ENCODE measurements at places on chromosomes 12 and 14.
A peak's percentile ranks its signal among the peaks of the same experiment; 100 is the strongest.

DNA sequence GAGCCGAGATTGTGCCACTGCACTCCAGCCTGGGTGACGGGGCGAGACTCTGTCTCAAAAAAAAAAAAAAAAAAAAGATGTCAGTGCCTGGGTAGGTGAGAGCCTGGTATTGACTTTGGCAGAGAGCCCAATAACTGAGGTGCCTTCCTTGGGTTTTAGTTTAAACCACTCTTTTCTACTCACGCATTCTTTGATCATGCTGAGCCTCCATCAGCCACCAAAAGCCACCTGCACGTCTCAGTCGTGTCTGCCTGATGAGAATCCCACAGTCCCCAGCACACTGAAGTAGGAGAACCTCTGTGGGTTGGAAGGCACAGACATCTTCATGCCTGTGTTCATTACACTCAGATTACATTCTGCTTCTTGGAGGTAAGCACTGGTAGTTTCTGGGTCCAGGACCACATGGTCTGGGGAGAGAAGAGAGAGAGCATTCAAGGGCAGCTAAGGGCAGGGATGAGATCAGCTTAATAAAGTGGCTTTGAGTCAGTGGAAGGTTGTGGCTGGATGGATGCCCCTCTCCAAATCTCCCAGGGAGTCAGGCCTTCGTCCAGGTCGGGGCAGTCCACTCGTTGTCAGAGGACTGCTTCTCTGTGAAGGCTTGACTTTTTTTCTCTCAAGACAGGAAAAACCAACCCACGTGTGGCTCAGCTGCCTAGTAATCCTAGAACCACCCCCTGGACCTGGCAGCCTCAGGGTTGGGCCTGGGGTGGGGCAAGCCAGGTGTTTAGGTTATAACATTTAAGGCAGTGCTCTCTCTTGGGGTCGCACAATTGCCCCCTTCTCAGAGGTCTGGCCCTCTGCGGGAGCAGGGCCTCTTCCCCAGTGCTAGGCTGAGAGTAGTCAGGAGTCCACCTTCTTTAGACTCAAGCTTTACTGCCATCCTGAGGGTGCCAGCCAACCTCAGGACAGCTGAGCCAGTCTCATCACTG, 32.6 kb upstream of the MAX start:
- DNase-seq: peak; percentile 29

DNA sequence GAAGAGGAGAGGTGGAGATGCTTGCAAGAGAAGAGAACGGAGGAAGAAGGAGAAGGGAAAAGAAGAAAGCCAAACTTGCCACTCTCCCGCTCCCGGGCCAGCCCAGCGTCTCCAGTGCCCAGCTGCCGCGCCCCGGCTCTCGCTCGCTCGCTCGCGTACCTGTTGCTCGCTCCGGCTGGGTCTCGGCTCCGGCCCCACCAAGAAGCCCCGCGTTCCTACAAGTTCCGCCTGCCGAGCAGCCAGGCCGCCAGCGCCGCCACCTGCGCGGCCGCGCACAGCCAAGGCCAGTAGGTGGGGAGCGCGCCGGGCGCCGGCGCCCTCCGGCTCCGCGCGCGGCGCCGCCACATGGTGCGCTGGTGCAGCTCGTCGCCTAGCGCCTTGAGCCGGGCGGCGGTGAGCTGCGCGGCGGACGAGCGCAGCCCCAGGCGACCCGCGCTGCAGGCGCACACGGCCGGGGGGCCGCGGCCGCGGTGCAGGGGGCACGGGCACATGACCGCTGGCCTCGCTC, 370 bp downstream of the HRK start:
- DNase-seq: peak; percentile 83

- no peak for DNase-seq
Observed at GRCh38 chr14:69152902-69153151, at the start of gene DCAF5. Gene DCAF5, minus strand, starts transcription at chr14:69153119. Its CDS starts 141 bp downstream, at chr14:69152978.

DNA sequence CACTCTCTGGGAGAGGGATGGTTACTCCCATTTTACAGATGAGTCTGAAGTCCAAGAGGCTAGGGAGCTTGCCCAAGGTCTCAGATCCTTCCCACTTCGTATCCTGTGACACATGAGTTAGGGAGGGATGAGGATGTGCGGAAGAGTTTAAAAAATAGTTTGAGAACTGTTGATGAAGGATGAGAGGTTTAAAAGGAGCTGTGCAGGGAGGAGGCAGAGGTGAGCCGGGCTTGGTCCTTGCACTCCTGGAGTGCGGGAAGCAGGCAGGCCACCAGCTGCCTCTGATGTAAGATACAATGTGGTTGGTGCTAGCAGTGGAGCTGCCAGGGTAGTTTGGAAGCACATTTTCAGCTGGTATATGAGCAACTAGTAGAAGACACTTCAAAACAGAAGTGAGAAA, 46.5 kb downstream of the TSPAN9 start:
- DNase-seq: no peak

- DNase-seq: peak; percentile 51
Observed at GRCh38 chr12:48000878-48001504, 3.3 kb downstream of the COL2A1 start.

GRCh38 chr12:78402366-78403134, 462.0 kb upstream of the SYT1 start:
- peak; percentile 26 for DNase-seq

DNA sequence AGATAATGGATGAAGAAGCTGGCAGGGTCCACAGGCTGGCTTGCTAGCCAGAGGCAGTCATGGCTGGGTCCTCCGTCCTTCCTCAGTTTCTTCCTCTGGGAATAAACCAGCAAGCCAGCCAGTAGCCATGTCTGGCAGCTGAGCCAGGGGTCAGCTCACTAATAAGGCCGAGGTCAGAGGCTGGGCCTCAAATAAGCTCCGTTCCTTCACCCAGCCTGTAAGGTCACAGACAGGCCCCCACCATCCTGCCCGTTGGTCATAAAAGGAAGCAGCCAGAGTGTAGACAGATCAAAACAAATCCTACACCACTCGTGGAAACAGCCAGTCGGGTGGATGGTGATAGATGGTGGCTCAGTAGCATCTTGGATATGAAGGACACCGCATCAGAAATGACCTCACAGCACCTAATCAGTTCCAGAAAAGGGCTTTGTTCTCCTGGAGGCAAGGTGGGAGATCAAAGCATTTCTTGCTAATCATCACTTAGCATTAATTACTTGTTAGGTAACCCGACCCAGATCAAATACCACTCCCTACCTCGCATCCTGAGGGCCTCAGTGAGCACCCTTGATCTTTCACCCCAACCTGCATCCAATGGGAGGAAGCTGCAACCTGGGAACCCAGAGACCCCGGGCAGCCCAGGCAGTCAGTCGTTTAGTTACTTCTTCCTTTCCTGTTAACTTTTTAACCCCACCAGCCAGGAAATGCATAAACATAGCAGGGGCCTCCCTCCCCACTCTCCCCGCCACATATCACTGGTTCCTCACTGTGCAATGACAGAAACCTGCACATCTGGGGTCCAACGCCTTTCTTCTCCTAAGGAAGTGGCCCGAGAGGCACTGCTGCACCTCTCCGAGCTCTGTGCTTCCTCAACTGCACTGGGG, 90.2 kb downstream of the KDM2B start:
- DNase-seq: peak; percentile 27

GRCh38 chr12:124495194-124495983, 72.0 kb downstream of the NCOR2 start:
- no peak for DNase-seq

DNA sequence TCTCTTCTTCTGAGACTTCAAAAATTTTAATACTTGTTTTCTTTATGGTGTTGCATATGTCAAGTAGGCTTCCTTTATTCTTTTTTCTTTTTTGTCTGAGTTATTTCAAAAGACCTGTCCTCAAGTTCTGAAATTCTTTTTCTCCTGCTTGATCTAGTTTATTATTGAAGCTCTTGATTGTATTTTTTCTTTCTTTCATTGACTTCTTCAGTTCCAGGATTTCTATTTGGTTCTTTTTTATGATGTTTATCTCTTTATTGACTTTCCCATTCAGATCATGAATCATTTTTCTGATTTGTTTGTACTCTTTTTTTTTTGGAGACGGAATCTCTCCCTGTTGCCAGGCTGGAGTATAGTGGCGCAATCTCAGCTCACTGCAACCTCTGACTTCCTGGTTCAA, 34.1 kb downstream of the IFT43 start:
- no peak for DNase-seq

DNA sequence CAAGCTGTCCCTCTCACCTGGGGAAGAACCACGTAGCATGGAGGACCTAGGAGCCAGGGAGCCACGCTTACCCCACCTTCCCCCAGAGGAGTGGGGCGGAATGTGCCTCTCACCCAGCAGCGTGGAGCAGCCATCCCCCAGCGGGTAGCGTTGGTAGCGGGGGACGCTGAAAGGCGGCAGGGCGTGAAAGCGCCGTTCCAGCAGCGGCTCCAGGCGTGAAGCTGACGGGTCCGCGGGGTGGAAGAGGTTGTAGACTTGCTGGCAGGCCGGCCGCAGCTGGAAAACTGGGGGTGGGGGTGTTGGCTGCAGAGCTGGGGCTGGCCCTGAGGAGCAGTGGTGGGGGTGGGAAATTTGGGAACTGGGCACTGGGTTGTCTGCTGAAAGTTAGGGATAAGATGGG, 11.9 kb downstream of the ARL6IP4 start:
- DNase-seq: no peak

DNA sequence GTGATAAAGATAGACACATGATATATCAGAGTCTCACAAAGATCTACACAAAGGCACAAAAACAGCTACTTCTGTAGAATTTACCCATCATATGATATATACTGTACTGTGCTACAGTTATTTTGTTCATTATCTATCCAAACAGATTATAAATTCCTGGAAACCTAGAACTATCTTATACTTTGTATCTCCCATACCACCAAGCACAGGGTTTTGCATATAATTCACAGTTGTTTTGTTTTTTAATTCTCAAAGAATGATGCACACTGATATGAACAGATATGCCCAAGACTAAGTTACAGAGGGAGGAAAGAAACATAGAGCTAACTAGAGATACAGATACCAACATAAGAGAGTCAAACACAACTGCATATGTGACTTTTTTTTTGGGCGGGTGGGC, 3.4 kb downstream of the PRKAG1 start:
- DNase-seq: no peak

DNA sequence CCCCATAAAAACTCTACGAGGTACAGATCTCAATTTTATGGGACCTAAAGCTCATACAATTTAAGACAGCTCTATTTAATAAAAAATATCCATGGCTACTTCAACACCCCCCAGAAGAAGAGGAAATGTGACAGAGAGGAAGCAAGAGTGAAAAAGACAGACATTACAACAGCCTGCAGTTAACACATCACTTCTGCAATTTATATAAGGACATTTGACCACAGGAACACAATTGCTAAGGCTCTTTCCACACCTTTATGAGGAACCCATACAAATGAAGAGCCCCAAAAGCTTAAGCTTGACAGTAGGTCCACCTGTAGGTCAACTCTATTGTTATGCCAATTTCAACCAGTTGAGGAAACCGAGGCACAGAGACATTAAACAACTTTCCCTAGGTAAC, 5.6 kb downstream of the OR10P1 start:
- no peak for DNase-seq

GRCh38 chr12:26203167-26203780, 7.9 kb downstream of the SSPN start:
- DNase-seq: no peak

- no peak for DNase-seq
Observed at GRCh38 chr12:49330032-49330619, 6.9 kb downstream of the C1QL4 start.

- DNase-seq: no peak
Observed at GRCh38 chr14:102501751-102502315, 7.7 kb downstream of the ANKRD9 start.

DNA sequence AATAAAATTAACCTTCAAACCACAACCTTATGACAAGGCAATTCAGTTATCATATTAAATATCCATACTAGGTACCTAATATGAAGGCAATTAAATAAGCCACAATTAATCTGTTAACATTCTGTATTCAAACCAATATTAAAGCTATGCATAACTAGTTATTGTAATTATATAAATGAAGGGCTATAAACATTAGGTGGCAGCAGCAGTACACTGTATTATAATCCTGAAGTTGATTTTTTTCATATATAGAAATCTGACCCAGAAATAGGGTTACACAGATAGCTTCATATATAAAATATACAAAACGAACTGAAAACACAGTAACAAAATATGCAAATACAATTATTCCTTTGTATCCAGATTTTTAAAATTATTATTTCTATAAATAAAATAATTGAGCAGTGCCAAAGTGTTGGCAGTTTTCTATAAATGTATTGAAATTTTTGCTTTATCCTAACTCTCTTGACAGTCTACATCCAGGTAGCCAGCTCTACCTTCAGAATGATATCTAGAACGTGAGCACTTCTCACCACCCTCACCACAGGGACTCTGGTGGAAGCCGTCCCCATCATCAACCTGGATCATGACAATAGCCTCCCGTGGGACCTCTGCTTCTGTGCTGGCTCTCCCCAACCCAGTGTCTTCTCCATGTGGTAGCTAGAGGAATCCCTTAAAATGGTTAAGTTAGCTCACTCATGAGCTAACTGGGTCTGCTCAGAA, 136.2 kb downstream of the MED13L start:
- no peak for DNase-seq

DNA sequence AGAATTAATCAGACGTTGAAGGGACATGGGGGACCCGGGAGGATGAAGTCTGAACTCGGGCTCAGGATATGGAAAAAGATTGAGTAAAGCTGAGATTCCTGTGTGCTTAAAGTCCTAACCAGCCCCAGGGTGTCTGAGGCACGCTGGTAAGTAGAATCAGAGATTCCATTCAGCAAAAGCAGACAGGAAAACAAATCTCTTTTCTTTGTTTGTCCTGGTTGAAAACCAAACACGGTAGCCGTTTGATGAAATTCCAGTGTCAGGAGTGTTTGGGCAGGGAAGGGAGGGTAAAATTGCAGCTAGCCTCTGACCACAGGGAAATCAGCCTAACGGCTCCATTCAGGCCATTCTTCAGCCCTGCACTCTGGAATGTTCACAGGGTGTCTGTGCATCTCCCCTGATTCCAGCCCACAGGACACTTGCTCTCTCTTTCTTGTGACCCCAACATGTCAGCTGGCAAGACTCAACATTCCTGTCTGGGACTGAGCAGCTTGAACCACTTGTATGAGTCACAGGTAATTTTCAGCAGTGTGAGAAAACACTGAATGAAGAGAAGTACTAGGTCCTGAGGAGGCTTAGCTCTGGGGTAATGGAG, 31.0 kb downstream of the NINJ2 start:
- peak; percentile 21 for DNase-seq

DNA sequence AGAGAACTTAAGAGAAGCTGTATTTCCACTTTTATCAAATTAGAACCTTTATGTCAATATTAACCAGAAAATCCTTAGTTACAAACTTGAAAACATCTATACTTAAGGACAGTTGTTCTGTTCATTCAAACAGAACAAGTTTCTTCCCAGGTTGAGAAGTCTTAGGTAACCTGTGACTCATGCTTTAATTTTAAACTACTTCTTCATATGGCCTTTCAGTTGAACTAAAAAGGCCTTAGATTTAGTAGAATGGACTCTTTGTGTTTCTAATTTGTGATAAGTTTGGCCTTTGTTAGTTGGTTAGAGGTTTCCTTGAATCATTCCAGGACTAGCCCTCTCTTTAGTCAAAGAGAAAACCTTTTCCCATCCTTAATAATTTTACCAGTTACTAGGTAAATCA, 274.2 kb downstream of the FUT8 start:
- no peak for DNase-seq

GRCh38 chr12:57754411-57755193, at the start of gene MARCHF9:
Gene MARCHF9, plus strand, starts transcription at chr12:57755103. Its CDS starts 426 bp downstream, at chr12:57755529.
- DNase-seq: peak; percentile 97

GRCh38 chr12:93758801-93759373, 81.7 kb downstream of the CRADD start:
- no peak for DNase-seq

All from NCI-H510A treated with DMSO at 0.1 percent for 48 hours (cell line).